Activated T-cell treated with anti-CD3 and anti-CD28 coated beads, Interleukin-2, amount 50 U/mL, for 24 hours (primary cell): ENCODE measurements at places on chromosomes 4 and X.
A peak's percentile ranks its signal among the peaks of the same experiment; 100 is the strongest.

GRCh38 chr4:36310216-36310615, 28.8 kb downstream of the DTHD1 start:
- no peak for DNase-seq

- no peak for DNase-seq
Measured at GRCh38 chrX:77436271-77436670, 10.9 kb upstream of the FGF16 start.

DNA sequence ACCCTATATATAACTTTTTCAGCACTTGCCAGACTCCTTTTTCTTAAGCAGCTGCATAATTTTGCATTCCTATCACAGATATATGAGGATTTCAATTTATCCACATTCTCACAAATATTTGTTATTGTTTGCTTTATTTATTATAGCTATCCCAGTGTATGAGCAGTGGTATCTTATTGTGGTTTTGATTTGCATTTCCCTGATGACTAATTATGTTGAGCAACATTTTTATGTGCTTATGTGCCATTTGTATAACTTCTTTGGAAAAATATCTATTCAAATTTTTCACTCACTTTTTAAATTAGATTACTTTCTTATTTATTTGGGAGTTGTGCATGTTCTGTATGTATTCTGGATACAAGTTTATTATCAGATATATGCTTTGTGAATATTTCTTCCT, 361.9 kb downstream of the KCTD8 start:
- no peak for DNase-seq

GRCh38 chr4:156401371-156401770, 447.7 kb upstream of the CTSO start:
- DNase-seq: no peak

GRCh38 chr4:165293061-165293460, 34.4 kb upstream of the MSMO1 start:
- DNase-seq: no peak

DNA sequence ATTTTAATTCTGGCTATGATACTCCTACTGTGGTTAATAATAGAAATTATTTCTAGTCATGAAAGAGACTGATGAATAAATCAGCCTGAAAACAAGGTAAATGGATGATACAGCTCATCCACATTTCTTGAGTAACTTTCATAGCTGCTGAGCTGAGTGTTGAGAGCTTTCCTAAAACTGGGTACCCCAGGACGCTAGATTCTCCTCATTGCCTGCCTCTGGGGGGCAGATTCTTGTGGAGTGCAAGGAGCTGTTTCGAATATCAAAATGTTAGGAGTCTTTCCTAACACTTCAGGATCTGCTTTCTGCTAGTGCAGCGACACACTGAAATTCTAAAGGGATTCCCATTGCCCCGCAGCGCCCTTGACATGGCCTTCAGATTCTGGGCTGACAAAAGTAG, 2.1 kb downstream of the MND1 start:
- no peak for DNase-seq

DNA sequence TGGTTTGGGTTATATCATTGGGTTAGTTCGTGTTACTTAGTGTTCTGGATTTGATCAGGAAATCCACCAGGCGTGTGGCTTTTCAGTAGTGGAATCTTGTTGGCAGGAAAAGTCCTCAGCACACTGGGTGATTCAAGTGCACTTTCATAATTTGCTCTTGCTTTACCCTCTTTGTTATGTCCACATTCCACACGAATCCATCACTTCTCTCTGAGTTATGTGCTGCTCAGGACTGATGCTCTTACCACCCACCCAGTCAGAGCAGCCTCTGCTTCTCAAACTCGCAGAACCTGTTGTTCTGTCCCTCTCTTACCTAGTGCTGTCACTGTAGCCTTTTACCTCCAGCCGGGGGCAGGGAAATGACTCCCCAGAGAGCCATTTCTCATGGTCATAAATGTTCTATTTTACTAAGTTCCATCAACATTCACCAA, 37.2 kb upstream of the SCRG1 start:
- DNase-seq: no peak

GRCh38 chr4:123696687-123697086, 300.1 kb downstream of the SPRY1 start:
- no peak for DNase-seq

GRCh38 chrX:33726281-33727160, 405.6 kb downstream of the FAM47A start:
- no peak for DNase-seq

DNA sequence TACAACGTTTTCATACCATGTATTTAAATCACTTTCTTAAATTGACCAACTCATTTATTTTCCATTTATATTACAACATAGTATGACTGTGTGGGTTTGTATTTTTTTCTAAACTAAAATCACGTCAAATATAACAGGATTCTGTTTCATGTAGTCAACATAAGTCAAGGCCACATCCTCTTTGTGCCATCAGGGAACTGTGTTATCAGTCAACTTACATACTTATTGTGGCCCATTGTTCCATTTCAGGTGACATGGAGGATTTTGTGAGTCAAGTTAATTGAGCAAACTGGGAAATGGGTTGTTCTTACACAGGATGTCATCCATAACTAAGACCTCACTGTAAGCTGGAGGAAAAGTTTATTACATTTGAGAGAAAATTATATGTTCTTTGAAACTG, 35.9 kb downstream of the STK26 start:
- DNase-seq: no peak

DNA sequence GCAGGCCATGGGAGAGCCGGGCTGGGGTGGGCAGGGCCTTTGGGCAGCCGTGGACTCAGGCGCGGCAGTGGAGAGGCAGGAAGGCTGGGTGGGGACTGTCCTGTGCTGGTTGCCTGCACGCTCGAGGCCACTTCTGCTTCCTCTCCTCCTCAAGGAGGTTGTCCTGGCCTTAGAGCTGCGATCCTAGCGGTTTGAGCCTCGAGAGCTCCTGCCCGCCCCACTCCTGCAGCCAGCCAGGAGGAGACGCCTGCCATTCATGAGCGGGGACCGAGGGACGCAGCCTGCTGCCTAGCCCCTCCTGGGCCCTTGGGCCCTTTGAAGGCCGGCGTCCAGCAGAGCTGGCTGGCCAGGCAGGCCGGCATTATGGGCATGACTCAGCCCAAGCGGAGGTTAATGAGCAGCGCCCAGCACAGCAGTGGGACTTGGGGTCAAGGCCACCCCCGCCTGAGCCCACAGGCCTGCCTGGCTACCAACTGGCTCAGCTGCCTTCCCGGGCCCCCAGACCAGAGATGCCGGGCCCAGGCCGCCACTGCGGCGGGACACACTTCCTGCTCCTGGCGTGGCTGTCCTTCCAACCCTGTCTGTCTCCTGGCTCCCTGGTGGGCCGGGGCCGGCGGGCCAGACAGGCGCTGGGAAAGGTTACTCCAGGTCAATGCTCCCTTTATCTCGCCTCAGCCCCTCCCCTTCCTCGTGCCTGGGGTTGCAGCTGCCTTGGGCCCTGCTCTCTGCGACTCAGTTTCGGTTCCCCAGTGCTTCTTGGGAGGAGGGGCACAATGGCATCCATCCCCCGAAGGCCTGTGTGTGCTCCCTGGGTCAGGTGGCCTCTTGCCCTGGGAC, 1.8 kb downstream of the ABCD1 start:
- DNase-seq: peak; percentile 51

DNA sequence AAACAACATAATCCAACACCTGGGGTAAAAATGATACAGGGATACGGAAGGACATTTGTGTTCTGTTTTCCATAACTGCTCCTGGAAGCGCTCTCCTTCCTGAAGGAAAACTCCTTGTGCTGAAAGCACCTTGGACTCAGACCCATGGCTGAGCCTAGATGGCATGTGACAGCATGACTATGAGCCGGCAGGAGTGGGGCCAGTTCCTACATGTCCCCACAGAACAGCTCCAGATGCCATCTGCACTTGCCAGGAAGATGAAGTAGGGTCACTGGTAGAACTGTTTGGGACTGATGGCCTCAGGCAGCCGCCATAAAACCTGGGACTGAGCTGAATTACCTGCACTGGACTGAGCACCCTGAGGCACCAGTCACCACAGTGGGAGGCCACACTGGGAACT, 56.0 kb upstream of the BCLAF3 start:
- no peak for DNase-seq

DNA sequence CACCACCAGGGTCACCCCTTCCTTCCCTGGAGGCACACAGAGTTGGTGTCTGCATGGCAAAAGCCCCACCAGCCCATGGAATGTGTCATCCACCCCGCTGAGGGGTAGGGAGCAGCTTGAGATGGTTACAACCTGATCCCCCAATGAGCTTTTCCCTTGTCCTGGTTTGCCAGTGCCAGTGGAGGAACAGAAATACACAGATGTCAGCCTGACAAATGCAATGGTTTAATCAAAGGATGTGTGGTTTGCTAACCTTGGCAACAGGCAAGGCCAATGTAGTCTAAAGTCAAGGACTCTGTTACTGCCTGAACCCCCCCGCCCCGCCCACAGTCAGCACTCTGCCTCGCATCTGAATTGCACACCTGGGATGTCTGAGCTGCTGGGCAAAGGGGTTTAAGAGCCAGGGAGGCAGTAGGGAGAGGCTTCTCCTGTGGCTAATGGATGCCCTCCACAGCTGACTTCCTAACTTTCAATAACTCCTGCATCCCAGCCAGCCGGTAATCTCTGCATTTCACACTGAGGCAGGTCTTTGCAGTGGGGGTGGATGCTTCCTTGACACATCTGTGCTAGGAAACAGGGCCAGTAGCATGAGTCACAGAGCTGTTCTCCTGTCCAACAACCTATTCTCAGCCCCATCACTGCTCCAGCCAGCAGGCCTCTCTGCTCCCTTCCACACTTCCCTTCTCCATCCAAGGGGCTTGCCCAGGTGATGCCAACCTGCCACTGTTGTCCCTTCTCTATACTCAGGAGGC, 137.5 kb downstream of the AMMECR1 start:
- no peak for DNase-seq

DNA sequence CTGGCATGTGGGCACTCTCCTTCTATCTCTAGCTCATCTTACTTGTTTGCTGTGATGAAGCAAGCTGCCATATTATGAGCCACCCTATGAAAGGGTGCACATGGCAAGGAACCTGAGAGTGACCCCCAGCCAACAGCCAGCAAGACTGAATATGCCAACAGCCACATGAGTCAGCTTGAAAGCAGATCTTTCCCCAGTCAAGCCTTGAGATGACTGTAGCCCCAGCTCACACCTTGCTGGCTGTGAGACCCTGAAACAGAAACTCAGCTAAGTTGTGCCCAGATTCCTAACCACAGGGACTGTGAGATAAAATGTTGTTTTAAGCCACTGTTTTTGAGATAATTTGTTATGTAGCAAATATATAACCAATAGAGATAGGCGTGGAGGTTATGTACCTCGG, 36.2 kb downstream of the KDM5C start:
- DNase-seq: no peak

DNA sequence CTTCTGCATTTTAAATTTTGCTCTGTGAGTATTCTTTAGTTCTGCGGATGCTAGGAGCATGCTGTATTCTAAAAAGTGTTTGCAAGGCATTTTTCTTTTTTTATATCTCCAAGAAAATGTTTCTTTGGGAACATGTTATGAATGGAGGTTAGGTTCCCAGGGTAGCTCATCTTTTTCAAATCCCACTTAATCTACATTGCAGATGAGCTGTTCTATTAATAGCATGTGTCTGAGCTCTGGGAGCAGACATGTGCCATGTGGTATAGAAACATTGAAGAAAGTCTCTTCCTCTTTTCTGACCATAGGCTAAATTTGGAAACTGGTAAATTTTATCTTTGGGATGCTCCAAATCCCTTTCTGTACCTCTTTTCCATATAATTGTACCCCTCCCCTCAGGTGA, 23.2 kb downstream of the DIAPH2 start:
- DNase-seq: no peak

DNA sequence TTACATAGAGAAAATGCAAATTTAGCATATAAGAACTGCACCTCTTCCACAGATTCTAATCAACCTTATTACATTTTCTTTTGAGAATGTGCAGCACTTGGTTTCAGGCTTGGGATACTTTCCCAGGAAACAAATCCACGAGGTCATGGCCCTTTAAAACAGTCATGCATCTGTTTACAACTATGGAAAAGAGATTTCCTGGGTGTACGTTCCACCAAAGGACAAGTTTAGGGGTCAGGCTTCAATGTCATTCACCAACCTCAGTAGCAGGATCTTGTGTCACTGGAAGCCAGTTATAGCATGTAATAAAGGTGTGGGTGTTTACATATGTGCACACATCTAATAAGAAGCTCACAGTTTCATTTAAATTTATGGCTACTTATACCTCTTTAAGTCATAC, 30.7 kb downstream of the EREG start:
- no peak for DNase-seq

GRCh38 chrX:100424012-100424411, 13.9 kb upstream of the PCDH19 start:
- DNase-seq: no peak

DNA sequence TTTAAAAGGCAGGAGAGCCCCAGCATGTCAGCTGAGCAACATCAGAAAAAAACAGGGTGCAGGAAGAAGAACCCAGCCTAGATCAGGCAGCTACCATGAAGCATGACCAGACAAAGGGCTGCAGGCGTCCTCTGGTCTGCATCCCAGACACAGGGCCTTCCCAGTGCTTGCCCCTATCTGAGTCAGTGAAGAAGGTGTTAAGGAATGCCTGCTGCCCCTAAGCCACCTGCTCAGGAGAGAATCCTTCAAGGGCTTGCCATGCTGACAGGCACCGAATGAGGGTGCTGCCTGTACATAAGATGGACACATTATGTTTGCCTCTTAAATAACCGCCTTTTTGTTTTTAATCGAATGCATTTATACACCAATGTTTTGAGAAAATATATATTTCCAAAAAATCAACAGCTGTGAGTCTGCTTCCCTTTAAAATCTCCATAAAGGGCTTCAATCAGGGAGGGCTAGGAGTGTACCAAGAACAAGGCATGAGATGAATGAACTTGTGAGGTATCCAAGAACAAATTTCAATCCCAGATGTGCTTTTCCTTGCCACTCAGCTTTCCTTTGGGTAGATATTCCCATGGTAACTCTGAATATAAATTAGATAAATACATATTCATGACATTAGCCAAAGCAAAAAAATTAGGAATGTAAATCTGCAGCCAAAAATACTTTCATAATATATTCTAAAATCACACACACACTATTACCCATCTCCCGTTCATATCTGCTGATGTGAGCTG, 85.1 kb downstream of the SLC9A7 start:
- no peak for DNase-seq

DNA sequence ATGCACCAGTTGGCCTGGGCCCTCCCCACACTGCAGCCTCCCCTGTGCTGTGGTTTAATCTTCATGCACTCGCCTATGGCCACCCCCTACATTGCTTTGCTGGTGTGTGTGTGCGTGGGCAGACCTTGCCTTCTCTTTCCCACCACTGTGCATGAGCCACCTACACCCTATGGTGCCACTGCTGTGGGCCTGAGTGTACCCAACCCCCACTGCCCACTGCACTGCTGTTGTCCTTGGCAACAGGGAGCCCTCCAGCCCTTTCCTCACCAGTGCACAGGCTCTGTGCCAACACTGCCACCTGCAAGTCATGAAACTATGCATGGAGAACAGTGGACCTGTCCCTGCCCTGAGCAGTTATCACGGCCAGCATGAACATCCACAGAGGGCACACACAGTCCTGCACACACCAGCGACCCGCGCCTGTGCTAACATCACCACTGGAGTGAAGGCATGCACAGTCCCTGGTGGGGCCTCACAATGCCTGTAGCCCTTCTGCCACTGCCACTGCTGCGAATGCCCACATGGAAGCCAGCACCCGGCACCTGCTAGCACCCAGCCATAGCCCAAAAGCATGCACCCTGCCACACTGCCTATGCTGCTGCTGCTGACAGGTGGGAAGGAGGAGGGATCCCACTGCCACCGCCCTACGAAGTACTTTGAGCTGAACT, 237.8 kb upstream of the ARSJ start:
- no peak for DNase-seq

- no peak for DNase-seq
Measured at GRCh38 chr4:177194906-177195305, 114.8 kb upstream of the NEIL3 start.

- DNase-seq: no peak
Measured at GRCh38 chrX:46739736-46740135, 19.2 kb downstream of the SLC9A7 start.
